A172 (cell line): ENCODE measurements at places on chromosomes 13 and 19. TPM values are rescaled to one million over a fixed set of nuclear protein-coding genes. Genes with fewer than 3 reads are reported as not detected.
A peak's percentile ranks its signal among the peaks of the same experiment; 100 is the strongest.

The ZNF208 gene
- not detected in 2 replicates for total RNA-seq

DNA sequence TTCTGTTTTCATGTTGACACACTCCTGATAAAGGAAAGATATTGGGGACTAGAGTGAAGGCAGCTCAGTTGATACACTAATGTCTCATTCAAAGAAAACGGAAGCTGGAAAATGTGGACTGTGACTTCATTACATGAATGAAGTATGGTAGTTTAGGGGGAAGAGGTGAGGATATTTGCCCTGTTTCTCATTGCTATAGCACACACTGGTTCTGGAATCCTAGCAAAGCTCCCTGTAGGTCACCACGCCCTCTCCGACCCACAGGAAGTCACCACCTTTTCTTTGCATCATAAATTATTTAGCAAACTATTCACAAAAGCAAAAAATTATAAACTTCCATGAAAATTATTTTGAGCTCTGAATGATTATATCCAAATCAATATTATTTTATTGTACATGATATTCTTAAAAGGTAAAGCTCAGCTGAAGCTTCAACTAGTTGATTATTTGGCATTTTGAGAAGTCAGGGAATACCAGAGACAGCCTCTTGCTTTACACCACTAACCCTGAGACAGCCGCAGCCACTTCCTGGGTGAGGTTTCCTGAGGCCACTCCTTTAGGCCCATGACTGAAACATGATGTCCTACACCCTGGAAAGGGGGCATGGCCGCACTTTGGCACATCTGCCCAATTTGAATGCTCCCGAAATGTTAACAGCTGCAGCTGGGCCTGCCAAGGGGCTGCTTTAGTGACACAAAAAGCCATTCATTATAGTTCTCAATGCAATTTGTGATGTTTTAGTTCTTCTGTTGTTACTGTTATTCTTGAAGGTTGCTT lies 50.0 kb upstream of the WDFY2 start:
- peak; percentile 43 for DNase-seq

GRCh38 chr13:109592770-109593169 lies 193.6 kb downstream of the IRS2 start:
- no peak for DNase-seq

DNA sequence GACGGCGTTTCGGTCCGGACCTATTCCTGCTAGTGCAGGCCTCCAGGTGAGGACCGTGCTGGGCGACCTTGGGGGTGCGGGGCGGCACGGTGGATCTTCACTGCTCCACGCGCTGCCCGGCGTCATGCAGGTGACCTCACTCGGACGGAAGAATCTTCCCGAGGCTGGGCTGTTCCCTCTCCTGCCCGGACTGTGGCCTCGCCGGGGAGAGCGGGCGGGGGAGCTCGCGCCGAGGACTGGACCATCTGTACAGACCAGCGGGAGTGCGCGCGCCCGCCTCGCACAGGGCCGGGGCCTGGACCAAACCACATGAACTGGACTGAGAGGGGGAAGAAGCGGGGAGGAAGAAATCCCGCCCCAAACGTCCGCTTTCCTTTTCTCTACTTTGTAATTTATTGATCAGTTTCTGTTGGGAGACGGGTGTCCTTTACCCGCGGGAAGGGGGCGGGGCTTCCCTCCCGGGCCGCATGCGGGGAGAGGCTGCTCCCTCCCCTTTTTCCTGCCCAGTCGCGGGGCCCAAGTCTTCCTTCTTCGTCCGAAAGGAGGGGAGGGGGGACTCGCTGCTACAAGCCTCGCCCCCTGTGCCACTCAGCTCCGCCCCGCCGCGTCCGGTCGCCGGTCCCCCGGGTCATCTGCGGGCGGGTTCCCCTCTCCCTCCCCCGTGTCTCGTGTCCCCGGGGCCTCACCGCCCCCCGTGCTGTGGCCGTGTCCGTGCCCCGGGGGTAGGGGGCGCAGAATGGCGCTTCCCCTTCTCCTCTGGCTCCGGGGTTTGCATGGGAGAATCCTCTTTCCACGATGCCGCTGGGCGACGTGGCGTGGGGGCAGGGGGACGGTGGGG lies 4.9 kb downstream of the HRC start:
- peak; percentile 42 for DNase-seq

GRCh38 chr19:33752945-33753344 lies 43.7 kb upstream of the KCTD15 start:
- DNase-seq, result no peak
